NCI-H1417 treated with DMSO at 0.1 percent for 48 hours (cell line): ENCODE measurements at places on chromosomes 1 and 21.

GRCh38 chr21:18049461-18049860 lies 195.2 kb upstream of the CHODL start:
- no peak for DNase-seq

- no peak for DNase-seq
Measured at GRCh38 chr21:23694390-23694789, 1912.9 kb downstream of the MRPL39 start.

DNA sequence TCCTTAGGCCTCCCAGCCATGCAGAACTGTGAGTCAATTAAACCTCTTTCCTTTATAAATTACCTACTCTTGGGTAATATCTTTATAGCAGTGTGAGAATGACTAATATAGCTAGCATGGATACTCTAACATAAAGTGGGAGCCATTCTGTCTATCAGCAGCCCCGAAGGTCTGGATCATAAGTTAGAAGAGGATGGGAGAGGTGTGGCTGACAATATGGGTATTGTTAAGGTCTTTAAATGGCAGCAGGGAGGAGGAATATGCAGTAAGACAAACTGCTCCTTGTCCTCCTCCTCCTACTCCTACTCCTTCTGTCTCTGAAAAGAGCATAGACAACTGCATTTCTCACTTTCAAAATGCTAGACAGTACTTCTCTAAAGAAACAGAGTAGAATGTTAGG lies 214.0 kb upstream of the C1orf87 start:
- DNase-seq: no peak

DNA sequence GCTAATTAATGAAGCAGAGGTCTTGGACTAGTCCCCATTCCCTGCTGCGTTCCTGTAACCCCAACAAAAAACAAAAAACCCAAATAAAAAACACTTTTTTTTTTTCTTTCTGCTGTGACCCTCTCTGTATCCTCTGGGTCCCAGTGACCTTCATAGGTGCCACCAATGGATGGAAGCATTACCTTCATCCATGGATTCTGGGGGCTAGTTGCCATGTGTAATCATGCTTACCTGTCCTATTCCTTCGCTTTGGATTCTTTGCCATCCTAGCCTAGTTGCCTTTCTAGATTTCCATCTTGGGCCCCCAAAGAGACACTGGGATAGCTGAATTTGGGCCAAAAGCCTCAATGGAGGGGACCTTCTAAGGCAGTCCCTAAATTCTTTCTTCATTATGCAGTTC lies 1208.7 kb downstream of the BRINP3 start:
- no peak for DNase-seq

DNA sequence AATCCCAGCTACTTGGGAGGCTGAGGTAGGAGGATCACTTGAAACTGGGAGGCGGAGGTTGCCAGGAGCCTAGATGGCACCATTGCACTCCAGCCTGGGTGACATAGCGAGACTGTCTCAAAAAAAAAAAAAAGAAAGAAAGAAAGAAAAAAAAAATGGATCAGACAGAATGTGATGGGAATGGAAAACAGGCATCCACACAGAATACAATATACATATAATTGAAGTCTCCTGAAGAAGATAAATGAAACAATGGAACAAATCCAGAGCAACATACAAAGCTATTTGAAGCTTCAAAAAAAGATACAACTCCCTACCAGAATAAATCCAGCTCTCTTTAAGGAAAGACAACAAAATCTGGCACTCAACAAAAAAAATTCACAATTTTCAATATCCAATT lies 10.9 kb upstream of the EGLN1 start:
- no peak for DNase-seq
